ENCODE measurements at places on chromosomes 13 and 19.

- no peak for DNase-seq
These were observed 1.1 kb downstream of the ADAMTS10 start for GRCh38 chr19:8609279-8610040.

DNA sequence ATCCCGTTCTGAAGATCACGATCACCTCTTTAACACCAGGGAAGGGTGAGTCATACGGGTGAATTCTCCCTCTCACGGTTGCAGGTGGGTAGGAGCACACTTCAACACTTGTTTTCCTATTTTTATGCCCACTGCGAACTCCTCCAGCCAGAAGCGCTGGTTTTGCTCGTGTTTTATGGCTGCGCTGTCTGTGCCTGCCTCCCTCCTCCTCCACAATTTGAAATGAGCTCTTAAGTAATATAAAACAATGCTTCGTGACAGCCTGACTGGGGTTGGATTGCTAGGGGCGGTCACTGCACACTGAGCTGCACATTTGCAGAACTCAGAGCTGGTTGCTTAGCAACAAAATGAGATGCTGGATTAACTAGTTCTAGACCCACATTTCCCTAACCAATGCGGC, 12.9 kb downstream of the CCDC70 start:
- DNase-seq: no peak

DNA sequence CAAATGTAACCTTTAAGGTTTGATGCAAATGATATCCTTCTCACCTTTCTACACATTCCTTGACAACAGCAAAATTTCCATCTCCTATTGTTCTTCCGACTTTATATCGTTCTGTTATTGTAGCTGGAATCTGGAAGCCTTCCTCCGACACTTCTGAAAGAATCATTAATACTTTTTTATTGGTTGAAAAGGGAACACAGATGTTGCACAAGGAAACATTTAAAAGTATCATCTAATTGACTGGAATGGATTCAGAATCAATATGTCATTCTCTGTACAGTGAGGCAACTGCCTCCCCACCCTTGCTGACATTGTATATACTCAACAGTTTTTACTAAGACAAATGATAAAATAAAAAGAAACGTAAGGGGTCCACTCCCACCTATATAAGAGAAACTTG, 295.2 kb downstream of the DCLK1 start:
- DNase-seq: no peak

DNA sequence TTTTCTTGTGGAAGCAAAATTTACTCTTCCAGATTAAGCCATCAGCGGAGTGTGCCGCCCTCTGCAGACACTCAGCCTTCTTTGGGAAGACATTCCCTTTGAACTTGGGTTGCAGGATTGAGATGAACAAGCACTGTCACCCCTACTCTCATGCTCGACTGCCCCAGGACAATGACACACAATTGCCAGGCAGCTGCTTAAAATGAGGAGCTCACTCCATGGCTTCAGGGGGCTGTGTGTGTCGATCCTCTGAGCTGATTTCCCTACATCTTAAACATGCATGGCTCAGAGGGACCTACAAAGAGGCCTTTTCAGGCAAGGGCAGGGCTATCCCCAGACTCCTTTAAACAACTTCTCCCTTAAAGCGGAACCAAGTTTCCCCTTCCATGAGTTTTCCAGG, 107.5 kb upstream of the MBNL2 start:
- DNase-seq: no peak

GRCh38 chr13:29487466-29488454, 107.7 kb downstream of the SLC7A1 start:
- no peak for DNase-seq

- no peak for DNase-seq
These were observed 10.7 kb upstream of the LIN7B start for GRCh38 chr19:49103331-49104085.

DNA sequence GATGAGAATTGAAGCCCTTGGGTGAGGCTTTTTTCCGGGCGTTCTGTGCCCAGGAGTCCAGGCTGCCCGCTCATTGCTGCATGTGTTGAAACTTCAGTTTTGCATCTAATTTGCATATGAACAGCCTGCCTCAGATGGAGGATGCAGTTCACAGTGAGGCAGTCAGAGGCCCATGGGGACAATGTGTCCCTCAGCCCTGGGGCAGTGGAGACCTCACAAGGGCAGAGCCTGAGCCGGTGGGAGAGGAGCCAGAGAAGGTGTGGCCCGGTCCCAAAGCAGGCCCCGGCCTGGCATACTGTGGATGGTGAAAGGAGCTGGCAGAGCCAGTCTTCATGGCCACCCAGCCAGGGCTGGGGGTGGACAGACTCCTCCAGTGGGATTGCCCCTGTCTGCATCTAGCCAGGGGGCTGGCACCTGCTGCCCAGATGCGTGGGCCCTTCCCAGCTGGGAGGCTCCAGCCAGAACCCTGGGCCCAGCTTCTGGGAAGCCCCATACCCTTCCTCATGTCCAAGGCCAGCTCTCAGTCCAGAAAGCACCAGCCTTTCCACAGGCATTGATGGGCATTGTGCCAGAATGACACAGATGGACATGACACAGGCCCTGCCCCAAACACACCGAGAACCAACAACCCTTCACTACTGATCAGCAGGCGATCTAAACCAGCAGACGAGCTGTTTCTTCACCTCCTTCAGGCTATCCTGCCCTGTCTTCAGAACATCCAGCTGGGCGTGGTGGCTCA, 32.9 kb upstream of the KCTD15 start:
- DNase-seq: no peak

- no peak for DNase-seq
These were observed 13.4 kb upstream of the ERFL start for GRCh38 chr19:41941410-41942202.

DNA sequence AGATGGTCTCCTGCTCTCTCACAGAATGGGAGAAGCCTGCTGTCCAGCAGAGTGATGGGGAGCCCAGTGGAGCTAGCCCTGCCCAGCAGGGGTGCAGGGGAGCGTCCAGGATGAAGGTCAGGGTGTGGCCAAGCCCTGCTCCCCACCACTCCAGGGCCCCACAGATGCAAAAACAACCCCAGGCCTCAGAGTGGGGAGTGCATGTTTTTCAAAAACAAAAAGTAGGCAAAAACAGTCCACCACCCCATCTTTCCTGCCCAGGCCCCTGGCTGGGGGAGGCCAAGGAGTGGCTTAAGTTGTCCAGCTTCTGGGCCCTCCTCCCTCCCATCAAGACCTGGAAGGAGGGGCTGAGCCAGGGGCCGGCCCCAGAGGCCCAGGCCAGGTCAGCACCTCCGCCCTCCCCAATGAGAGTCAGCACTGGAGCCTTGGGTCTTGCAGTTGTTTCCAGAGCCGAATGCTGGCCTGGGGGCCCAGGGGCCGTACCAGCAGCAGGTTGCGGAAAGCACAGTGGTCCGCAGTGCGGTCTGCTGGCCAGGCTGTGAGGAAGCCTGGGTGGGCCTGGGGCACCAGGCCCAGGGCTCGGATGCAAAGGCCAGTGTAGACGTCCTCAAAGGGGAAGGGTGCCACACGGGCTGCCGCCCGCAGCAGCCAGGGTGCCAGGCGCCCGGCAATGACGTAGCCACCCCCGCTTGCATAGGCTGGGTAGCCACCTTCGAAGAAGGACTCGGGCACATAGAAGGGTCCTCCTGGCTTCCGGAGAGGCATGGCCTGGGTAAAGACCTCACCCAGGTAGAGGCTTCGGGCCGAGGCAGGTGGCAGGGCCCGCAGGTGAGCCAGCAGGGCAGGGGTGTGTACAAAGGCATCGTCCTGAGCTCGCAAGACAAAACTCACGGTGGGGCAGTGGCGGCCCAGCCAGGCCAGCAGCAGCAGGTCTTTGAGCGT, 1.7 kb downstream of the B3GNT8 start:
- no peak for DNase-seq

GRCh38 chr13:110455444-110455843, 106.1 kb downstream of the RAB20 start:
- DNase-seq: no peak

DNA sequence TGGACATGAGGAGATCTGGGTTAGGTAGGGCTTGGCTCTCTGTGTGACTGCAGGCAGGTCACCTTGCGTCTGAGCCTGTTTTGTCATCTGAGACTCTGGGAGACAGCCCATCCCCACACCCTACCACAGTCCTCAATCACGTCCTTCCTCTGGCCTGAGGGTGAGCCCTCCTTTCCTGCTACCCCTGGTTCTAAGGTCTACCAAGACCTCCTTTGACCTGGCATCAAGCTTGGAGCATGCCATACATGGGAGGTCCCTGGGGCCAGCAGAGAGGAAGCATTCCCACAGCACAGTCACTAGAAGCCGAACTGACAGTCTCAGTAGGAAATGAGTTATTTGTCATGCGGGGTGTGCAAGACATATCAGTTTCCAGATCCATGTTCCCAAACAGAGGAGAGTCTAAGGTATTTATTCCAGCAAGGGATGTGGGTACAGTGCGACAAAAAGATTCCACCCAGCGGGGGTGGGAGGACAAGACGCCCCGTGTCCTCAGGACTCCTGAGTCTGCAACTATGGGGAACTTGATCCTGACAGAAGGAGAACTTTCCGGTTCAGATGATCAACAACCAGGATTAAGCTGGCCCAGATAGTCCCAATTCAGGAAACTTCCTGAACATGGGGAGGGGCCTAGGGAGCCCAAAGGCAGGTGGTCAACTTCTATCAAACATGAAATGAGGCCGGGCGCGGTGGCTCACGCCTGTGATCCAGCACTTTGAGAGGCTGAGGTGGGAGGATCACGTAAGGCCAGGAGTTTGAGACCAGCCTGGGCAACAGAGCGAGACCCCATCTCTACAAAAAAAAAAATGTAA, 9.5 kb downstream of the ARRDC2 start:
- no peak for DNase-seq

DNA sequence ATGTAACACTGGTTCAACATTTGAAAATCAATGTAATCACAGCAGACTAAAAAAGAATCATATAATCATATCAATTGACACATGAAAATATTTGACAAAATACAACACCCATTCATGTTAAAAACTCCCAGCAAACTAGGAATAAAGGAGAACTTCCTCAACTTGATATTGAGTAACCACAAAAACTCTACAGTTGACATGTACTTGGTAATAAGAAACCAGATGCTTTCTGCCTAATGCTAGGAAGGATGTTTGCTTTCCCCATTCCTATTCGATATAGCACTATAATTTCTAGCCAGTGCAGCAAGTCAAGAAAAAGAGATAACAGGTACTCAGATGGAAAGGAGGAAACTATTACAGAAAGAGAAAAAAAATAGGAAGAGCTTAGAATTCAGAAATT, 26.9 kb downstream of the UFM1 start:
- DNase-seq: no peak
